ENCODE measurements at places on chromosomes 6 and 20.

DNA sequence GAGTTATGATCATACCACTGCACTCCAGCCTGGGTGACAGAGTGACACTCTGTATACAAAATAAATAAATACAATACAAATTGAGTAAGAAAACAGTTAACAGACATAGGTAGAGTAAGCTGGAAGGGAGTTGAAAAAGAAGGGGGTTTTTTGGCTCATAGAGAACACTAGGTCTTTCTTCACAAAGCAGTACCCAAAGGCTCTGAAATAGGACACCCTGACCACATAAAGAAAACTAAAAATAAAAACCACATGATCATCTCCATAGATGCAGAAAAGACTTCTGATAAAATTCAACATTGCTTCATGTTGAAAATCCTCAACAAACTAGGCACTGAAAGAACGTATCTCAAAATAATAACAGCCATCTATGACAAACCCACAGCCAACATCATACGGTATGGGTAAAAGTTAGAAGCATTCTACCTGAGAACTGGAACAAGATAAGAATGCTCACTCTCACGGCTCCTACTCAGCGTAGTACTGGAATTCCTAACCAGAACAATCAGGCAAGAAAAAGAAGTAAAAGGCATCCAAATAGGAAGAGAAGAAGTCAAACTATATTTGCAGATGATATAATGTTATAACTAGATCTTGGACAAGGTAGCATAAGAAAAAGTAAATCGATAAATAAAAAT, 48.6 kb downstream of the TOMM6 start:
- DNase-seq = no peak

DNA sequence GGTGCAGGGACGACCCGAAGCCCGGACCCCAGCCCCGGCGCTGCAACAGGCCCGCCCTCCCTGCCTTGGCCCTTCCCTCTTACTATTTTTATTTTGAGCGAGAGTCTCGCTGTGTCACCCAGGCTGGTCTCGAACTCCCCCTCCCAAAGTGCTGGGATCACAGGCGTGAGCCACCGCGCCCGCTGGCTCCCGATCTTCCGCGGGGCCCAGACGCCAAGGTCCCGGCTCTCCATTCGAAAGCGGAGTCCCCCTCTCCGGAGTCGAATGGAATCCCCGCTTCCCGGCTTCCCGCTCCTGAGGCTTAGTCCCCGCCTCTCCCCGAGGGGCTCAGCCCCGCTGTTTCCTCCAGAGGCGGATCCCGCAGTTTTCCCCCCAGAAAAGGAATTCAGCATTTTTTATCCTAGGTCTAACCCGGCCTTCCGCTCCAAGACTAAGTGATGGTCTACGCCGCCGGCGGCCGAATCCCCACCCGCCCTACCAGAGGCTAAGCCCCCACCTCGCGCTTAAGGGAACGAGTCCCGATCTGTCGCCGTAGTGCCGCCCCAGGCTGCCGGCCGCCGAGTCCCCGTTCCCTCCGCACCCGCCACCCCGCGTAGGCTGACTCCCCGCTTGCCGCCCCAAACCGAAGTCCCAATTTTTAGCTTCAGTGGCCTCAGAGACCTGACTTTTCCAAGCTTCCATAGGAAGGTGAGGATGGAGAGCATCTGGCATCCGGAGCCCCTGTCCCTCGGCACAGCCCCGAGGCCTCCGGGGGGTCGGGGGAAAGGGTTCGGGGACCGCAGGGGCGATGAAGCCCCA, 11.5 kb upstream of the TMC2 start:
- peak; percentile 76 for DNase-seq

DNA sequence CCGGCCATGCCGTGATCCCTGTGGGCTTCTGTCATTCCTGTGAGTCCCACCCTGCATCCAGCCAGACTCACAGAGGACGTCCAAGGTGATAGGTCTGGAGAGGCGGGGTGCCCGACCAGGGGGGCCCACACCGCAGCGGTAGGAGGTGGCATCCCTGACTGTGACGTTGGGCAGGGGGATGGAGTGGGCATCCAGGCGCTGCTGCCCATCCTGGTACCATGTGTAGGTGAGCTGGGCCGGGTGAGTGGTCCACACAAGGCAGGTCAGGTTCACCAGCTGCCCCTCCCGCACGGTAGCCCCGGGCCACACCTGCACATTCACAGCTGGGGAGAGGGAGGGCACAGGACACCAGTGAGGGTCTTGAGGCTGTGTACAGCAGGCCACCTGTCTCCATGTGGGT, 11.6 kb upstream of the ADAM33 start:
- no peak for DNase-seq

- DNase-seq = no peak
Measured at GRCh38 chr6:158185729-158186456, 17.7 kb downstream of the GTF2H5 start.

DNA sequence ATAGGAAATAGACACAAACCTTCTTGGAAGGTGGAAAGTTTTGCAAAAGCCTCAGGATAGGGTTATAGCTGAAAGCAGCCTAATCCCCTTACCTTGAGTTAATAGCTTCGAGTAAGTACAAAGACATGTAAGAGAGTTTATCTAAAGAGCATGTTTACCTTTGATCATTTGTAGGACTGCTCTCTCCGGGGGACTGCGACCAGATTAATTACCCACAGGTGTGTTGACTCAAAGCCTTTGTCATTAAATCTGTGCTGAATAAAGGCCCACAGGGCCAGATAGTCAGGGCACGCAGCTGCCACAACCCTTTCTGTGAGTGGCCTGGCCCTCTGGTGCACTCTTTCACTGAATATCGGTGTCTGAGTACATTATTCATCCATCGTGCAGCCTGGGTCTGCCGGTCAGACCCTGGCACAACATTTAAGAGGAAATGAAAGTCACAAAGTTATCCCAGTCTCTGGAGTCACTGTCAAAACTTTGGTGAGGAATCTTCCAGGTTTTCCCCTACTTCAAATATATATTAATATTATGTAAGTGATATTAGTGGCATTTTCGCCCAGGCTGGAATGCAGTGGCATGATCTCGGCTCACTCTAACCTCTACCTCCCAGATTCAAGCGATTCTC, 5.4 kb upstream of the MICA start:
- no peak for DNase-seq
